ENCODE measurements at places on chromosomes 7 and 10.
A peak's percentile ranks its signal among the peaks of the same experiment; 100 is the strongest.

- peak; percentile 49 for DNase-seq
Observed at GRCh38 chr7:99141841-99142726, 1.8 kb downstream of the SMURF1 start.

- DNase-seq: no peak
Observed at GRCh38 chr10:70985824-70986622, 97.7 kb upstream of the PCBD1 start.

DNA sequence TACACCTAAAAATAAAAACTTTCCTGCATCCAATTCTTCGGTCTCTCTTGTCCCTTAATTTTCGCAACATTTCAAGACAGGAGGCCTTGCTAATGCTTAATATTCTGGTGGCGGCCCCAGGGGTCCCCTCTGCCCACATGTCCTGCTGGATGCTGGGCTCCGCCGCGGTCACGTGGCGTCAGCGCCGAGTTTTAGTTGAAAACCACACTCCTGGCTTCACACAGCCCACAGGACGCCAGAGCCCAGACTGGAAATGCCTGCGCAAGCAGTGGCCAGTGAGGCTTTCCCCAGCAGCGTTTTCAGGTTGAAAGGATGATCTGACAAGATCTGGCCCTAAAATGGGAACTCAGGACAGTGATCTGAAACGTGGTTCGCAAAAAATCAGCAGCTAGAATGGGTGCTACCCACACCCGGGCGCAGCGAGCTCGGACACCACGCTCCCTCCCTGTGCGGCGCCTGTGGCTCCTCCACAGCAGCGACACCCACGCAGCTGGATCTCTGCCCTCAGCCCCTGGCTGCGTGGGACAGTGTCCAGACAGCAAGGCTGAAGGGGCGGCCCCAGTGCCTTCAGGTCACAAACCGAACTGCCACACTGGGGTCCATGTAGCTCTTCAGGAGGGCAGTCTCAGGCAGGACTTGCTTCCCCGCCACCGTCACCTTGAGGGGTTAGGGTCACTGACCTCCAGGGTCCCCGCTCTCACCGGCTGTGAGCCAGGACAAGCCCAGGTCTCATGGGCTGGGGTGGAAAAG, 11.6 kb upstream of the CYREN start:
- no peak for DNase-seq

DNA sequence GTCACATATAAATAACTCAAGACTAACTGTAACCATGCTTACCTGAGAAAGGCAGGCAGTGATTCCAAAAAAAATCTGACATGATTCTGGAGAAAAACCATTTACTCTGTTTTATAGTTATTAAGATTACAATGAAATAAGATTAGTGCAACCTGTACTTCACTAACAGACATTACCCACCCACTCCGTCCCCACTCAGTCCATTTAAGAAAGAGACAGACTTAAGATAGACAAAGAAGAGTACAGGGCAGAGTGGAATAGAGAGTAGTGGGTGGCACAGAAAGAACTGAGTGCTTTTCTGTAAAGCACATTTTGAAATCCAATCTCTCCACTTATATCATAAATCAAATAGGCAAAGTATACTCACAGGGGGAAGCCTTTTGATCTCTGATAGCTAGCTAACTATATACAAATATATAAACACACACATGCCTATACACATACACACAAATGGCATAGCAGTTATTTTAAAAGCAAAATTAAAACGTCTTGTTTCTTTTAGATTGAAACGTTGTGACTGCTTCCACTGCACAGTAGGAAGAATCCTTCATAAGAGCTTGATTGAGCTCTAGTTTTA, 11.9 kb downstream of the PAXIP1 start:
- no peak for DNase-seq

GRCh38 chr7:43647673-43648472, 65.0 kb downstream of the STK17A start:
- no peak for DNase-seq

GRCh38 chr10:68231106-68231816, 652 bp downstream of the ATOH7 start:
- no peak for DNase-seq

- no peak for DNase-seq
Observed at GRCh38 chr7:45715471-45716352, 141.5 kb downstream of the ADCY1 start.

DNA sequence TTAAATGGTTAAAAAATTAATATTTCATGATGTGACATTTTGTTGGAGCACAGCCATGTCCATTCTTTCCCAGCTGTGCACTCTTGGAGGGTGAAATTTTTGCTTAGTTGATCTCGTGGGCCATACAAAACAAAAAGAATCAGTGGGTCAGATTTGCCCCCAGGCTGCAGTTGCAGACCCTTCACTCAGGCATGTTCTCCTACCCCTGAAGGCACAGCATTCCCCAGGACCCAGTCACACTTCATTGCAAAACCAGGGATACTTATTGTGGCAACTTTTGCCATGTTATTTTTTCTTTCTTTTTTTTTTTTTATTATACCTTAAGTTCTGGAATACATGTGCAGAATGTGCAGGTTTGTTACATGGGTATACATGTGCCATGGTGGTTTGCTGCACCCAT, 6.0 kb downstream of the TAS2R40 start:
- no peak for DNase-seq

DNA sequence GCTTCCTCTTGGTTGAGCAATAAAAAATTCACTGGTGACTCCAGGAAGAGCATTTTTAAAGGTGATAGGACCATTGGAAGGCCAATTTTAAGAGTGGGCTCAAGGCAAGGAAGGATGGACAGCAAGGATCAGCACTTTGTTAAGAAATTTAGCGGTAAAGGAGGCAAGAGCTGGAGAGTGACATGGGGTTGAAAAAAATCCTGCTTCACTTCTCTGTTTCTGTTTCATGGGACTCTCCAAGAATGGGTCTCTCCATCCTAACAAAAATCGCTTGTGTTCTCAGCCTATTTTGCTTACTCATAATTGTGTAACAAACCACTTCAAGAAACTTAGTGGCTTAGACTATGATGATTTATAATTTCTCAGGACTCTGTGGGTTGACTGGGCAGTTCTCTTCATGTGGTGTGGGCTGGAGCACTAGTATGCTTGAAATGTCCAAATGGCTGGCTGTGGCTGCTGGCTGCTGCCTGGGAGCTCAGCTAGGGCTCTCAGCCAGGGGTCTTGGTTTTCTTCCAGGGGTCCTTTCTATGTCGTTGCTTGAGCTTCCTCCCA, 59.8 kb upstream of the ZNRF2 start:
- DNase-seq: no peak

DNA sequence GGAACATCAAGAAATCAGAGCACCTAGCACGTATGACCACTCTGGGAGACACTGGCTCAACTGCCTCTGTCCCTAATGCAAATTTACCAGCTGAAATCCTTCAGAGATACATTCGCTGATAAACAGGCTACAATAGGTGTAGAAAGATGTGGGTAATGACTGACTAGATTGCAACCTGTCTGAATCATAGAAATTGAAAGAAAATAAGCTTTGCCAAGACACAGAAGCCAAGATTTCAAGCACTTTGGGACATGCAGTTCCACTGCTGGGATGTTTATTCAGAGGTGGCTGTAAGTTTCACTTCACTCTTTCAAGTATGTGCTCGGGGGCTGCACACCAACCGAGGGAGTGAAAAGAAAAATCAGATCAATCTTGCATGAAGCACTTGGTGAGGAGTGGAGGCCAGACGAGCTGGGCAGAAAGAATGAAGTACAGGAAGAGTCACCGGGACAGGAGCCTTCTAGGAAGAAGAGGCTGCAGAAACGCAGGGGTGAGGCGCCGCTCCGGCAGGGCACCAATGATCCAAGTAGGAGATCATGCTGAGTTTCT, 276.7 kb downstream of the PARD3 start:
- no peak for DNase-seq

GRCh38 chr10:58087896-58088295, 179.8 kb downstream of the IPMK start:
- DNase-seq: no peak

GRCh38 chr10:22699976-22700375, 14.4 kb downstream of the PIP4K2A start:
- no peak for DNase-seq

DNA sequence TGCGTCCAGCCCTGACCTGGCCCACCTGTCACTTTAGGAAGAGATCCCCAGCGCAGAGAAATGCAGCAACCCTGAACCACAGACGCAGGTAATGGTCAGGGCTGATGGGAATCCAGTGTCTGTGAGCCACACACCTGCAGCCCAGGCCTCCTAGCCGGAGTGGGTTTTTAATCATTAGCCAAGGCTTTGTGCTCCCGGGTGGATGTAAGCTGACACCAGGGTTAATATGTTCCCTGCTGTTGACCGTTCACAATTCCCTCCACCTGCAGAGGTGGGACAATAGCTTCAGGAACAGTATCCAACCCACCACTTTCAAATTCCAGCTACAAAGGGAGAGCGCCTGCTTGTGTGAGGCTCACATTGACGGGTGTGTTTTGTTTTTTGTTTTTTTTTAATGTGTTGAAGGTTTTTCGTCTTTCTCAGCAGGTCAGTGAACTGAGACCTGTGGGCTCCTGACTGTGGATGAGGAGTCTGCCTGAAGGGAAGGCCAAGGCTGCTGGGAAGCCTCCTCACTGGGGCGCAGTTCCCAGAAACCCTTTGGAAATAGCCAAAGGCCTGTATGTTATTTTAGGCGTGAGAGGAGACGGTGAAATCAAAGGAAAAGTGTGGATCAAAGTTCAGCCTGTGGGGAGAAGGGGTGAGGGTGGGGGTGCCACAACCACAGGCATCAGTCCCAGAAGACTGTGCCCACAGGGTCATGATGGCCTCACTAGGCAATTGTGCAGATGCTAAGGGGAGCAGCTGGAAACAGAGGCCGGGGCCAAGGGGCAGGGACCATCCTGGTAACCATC, 111.1 kb downstream of the TNS3 start:
- no peak for DNase-seq

- no peak for DNase-seq
Observed at GRCh38 chr10:69481305-69481704, 30.0 kb downstream of the TSPAN15 start.

GRCh38 chr7:106841896-106842390, 23.1 kb upstream of the PIK3CG start:
- no peak for DNase-seq

DNA sequence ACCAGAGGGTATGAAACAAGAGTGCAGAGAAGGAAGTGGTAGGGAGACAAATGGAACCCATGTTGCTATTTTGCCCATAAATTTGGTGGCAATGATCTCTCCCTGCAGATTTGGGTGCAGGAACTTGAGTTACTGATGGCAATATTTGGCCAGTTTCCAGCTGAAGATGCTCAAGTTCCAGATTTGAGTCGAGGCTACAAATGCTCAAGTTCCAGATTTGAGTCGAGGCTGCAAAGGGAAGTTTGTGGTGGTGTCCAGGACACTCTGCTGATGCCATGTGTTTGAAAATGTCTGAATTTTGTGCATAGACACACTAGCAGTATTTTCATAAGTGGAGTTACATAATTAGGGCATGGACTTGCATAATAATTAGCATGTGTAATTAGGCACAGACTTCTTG, 40.8 kb downstream of the TBXAS1 start:
- DNase-seq: no peak

DNA sequence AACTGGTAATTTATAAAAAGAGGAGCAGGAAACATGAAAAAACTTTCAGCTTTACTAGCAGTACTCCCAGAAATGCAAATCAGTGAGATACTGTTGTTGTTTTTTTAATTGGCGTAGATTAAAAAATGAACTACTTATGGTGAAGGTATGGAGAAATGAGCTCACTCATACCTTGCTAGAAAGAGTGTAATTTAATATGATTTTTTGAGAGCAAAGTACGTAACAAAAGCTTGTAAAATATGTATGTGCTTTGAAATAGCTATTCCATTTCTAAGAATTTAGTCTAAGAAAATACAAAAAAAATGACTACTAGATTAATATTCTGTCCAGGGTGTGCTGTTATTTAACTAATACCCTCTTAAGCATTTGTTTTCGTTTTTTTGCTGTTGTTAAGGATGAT, 5.5 kb downstream of the CUL1 start:
- no peak for DNase-seq

- no peak for DNase-seq
Observed at GRCh38 chr7:12670000-12670729, 17.3 kb upstream of the ARL4A start.

DNA sequence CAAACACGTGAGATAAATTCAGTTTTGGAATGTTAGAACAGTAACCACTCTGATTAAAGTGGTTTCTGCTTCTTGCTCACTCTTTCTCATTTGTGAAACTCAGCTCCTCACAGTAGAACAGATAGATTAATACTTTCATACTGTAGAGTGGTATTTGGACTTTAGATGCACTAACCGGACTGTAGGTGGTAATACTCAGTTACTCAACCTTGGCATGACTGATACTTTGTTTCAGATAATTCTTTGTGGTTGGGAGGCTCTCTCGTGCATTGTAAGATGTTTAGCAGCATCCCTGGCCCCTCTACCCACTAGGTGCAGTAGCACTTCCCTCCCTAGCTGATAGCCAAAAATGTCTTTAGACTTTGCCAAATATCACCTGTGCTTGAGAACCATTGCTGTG, 37.6 kb downstream of the MCU start:
- DNase-seq: no peak

DNA sequence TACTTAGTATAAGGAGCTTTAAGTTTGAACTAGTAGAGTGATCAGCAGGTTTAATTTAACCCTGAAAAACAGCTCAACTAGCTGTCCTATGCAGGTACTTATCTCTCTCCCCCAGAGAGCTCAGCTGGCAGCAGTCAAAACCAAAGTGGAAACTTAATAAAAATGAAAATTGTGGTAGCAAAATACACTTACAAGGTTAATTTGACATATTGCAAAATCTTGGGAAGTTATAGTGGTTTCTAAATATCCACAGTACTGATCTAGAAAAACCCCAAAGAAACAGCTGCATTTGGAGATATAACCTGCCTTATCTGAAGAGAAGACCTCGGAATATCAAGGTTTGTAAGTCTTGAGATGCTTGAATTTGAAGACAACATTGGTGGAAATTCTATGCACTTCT, 269.2 kb downstream of the RNLS start:
- no peak for DNase-seq

GRCh38 chr10:128035557-128035973, 90.7 kb downstream of the MKI67 start:
- DNase-seq: peak; percentile 39

GRCh38 chr7:24709585-24710360, 47.5 kb downstream of the GSDME start:
- no peak for DNase-seq

DNA sequence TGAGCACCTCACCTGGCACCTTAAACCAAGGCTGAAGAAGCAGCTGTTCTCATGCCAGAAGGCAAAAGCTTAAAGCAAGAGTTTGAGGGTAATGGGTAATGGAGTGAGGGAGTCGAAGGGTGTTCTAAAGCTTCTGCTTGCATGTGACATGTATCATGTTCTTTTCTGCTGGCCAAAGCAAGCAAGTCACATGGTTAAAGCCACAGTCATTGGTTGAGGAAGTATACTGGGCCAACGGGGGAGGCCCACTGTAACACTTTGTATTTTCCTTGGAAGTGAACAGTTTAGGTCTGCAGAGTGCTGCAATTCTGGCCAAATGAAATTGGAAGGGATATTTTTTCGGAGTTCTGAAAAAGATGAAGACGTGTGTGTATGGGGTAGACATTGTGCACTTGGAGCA, 75.7 kb downstream of the REEP3 start:
- no peak for DNase-seq

- no peak for DNase-seq
Observed at GRCh38 chr7:17947620-17948019, 7.3 kb upstream of the SNX13 start.

All from T-helper 2 cell (primary cell).